Ovary (tissue), 10 donors: ENCODE measurements at places on chromosomes 5 and 9.
A peak's percentile ranks its signal among the peaks of the same experiment; 100 is the strongest.

DNA sequence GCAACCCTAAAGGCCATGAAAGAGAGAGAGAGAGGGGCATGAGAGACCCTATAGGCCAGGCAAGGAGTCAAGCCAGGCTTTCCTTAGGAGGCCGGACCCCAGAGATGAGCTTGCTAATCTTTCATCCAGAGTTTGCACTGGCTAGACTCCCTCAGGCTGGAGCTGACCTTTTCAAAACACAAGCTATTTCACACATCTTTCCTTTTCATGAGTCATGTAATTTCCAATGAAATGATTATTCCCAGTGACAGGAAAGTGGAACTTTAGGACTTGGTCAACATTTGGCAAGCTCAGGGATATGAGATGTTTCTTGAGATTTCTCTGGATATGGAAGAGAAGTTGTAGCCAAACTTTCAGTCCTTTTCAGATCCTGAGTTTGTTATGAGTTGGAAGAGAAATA, 117.7 kb downstream of the TARS1 start:
- DNase-seq: no peak

DNA sequence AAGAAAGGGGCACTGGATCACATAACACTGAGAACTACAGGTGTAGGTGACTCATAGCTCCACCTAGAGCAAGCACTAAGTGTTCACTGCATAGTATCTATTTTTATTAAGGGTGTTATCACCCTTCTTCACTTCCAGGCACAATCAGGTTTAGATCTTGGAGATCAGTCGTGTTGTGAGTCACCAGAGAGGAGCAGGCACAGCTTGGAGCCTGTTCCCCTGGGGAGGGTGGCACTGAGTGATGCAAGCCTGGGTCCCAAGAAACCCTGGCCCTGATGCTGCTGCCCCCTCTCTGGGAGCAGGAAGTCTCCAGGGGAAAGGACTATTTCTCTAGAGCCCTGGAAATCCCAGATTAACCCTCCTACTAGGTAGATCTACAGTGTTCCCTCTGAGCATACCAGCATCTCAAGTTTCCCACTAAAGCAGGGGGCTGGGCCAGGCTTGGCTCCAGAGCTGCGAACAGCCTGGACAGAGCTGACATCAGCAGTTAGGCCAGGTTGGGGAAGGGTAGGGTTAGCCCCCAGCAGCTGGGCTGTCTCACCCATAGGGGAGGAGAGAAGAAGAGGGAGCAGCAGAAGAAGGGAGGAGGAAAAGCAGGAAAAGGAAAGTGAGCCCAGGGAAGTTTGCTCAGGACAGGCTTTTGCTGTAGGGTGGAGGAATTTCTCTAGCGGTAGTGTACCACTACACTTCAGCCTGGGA, 28.1 kb upstream of the SPINK4 start:
- DNase-seq: no peak

DNA sequence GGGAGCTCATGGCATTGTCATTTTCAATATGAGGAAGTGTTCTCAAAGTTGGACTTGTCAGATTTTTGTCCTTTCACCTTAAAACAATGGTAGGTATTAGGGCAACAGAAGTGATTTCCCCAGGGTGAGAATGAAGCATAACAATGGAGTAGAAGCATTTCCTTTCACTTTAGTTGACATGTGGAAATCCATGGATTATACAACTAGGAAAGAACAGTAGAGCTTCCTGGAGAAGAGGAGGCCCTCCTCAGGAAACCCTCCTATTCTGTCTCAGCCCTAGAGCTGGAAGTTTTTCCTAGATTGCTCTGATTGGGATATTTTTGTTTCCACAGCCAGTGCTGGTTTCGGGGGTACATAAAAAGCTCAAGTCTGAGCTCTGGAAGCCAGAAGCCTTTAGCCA, 13.8 kb upstream of the REEP2 start:
- DNase-seq: no peak

DNA sequence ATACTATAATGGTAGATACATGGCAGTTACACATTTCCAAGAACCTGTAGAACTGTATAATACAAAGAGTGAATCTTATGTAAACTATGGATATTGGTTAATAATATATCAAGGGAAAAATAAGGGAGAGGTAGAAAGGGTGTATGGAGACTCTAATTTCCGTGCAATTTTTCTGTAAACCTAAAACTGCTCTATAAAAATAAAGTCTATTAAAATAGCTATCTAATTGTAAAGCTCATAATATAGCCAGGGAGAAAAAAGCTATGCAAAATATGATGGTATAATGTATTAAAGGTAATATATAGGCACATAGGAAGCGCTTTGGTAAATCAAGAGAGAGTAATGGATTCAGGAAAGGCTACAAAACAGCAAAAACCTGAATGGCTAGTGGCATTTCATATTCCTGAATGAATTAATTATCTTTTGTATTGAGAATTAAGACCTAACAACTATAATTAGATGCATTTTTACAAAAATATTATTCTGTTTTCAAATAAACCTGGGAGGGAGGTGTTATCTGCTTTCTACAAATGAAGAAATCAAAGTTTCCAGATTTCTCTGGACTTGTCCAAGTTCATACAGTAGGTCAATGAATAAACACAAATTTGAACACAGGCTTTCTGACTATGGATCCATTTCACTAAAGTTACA, 22.8 kb downstream of the ANXA1 start:
- DNase-seq: no peak

- DNase-seq: no peak
Observed at GRCh38 chr9:122168356-122168755, 8.6 kb downstream of the MORN5 start.

- no peak for DNase-seq
Observed at GRCh38 chr5:32790411-32790951, 79.4 kb downstream of the NPR3 start.

GRCh38 chr5:139795074-139796001, at the start of gene PSD2:
Gene PSD2, plus strand, starts transcription at chr5:139795808. Its CDS starts 13,633 bp downstream, at chr5:139809441.
- peak; percentile 58 for DNase-seq

DNA sequence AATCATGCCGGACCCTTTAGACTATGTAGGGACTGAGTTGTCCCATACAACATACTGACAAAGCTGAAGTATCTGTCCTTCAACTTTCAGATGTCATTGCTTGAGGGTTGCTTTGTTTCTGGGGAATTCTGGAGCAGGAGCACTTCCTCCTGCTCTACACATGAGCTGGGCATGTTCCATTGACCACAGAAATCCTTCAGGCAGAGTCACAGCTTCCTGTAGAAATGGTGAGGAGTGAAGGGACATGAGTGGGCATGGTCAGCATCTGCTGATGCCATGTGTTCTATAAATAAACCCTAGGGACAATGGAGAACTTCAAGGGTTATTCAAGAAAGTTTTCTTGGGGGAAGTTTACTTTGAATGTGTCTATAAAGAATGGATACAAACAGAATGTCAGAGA, 296.6 kb upstream of the FBXL7 start:
- no peak for DNase-seq

- DNase-seq: no peak
Observed at GRCh38 chr9:89633920-89634319, 29.1 kb downstream of the GADD45G start.

GRCh38 chr5:85849411-85849810, 768.3 kb upstream of the COX7C start:
- no peak for DNase-seq

DNA sequence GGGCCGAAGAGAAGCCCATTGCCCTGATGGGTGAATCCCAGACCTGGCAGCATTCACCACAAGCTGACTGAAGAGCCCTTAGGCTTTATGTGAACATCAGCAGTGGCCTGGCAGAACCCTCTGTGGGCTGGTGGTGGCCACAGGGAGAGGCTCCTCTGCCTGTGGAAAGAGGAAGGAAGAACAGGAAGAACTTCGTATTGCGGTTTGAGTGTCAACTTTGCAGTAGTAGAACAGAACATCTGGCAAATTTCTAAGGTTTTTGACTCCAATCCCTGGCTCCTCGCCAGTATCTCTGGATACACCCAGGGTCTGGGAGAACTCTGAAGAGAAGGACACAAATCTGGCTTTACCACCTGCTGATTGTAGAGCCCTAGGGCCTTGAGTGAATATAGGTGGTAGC, 356.4 kb upstream of the GRAMD2B start:
- DNase-seq: no peak
